ENCODE measurements at places on chromosomes 2 and 18. TPM values are rescaled to one million over a fixed set of nuclear protein-coding genes. Genes with fewer than 3 reads are reported as not detected.
A peak's percentile ranks its signal among the peaks of the same experiment; 100 is the strongest.

DNA sequence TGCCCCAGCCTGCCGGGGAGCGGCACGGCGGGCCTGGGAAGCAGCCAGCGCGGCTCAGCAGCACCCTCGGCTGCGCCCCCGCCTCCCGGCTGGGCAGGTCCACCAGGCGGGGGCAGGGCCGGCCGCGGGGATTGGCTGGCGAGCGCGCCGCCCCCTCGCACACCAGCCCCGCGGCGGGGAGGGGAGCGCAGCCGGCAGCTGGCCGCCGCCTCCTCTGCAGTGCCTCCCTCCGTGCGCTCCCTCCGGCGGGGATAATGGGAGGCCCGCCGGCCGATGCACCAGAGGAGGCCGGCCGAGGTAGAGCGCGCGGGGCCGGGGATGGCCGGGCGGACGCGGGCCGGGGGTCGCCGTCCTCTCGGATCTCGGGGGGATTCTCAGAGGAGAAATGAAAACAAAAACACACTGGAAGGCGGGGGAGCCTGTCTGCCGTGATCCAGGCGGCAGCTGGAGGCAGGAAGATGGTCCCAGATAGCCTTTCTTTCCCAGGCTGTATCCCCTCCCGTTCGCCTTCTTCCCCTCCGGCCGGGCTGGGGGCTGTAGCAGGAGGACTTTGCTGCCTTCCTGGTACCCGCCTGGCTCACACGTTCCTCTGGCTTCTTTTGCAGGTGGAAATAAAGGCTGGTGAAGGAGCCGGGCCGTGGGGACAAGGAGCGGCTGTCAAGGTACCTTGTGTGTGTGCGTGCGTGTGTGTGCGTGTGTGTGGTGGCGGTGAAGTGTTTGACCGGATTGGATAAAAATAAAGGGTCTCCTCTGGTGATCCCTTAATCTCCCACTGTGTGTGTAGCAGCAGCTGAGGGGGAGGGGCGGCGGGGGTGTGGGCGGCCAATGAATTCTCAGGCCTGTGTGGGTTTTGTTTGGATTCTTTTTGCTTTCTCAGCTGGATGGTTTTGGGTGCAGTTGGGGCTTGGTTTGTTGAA is 18.1 kb downstream of the TET3 start:
- peaks cover 16% of the 10 kb centered on the region for H3K36me3 ChIP-seq
- H3K27ac ChIP-seq = no peak overlapping the region
- H3K27me3 ChIP-seq = no peaks in the 10 kb centered on the region
- DNase-seq = peak; percentile 82

- no peak for DNase-seq
- peaks cover 13% of the 10 kb centered on the region for H3K36me3 ChIP-seq
- H3K27ac ChIP-seq = no peak overlapping the region
- H3K27me3 ChIP-seq = no peaks in the 10 kb centered on the region
- H3K4me1 ChIP-seq = peaks cover 10% of the 10 kb centered on the region
These were observed 347.6 kb upstream of the RAB12 start for GRCh38 chr18:8261651-8262091.

- H3K4me3 ChIP-seq = no peak overlapping the region
- no peak overlapping the region for H3K27ac ChIP-seq
- DNase-seq = no peak
- no peaks in the 10 kb centered on the region for H3K4me1 ChIP-seq
- H3K27me3 ChIP-seq = peaks cover 29% of the 10 kb centered on the region
These were observed 788.6 kb downstream of the SOCS6 start for GRCh38 chr18:71077451-71077850.

GRCh38 chr18:8389391-8390340 is 219.6 kb upstream of the RAB12 start:
- peak; percentile 77 for DNase-seq
- H3K36me3 ChIP-seq = peaks cover 81% of the 10 kb centered on the region
- H3K27ac ChIP-seq = peak overlapping the region; percentile 10
- H3K27me3 ChIP-seq = no peaks in the 10 kb centered on the region
- H3K4me3 ChIP-seq = no peak overlapping the region

DNA sequence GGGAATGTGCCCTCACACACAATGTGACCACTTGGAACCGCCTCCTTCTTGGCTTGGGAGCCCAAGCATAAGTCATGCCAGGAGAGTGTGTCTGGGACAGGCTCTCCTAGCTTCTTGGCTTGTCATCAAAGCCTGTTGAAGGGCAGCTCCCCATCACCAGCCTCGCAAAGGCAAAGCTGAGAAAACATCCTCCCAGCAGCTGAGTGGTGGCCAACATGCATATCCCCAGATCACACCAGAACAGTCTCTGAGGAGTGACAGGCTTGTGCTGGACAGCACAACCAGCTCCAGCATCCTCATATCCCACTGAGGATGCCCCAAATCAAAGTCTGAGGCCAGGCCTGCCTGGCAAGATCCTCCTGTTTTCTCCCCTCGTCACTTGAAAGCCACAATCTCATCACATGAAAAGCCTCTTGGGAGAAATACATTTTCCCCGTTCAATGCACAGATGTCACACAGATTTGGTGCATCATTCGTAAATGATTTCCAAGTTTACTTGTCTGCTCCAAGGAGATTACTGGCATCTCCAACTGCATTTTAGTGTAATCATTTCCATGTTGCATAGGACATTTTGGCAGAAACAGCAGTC is 269.3 kb downstream of the TTC32 start:
- peaks cover 5% of the 10 kb centered on the region for H3K4me1 ChIP-seq
- no peak overlapping the region for H3K4me3 ChIP-seq
- peaks cover 9% of the 10 kb centered on the region for H3K36me3 ChIP-seq
- DNase-seq = peak; percentile 90
- no peak overlapping the region for H3K27ac ChIP-seq

GRCh38 chr2:165390875-165391274 is 78.6 kb upstream of the CSRNP3 start:
- H3K27ac ChIP-seq = no peak overlapping the region
- H3K27me3 ChIP-seq = peaks cover 94% of the 10 kb centered on the region
- DNase-seq = no peak
- no peaks in the 10 kb centered on the region for H3K4me1 ChIP-seq

DNA sequence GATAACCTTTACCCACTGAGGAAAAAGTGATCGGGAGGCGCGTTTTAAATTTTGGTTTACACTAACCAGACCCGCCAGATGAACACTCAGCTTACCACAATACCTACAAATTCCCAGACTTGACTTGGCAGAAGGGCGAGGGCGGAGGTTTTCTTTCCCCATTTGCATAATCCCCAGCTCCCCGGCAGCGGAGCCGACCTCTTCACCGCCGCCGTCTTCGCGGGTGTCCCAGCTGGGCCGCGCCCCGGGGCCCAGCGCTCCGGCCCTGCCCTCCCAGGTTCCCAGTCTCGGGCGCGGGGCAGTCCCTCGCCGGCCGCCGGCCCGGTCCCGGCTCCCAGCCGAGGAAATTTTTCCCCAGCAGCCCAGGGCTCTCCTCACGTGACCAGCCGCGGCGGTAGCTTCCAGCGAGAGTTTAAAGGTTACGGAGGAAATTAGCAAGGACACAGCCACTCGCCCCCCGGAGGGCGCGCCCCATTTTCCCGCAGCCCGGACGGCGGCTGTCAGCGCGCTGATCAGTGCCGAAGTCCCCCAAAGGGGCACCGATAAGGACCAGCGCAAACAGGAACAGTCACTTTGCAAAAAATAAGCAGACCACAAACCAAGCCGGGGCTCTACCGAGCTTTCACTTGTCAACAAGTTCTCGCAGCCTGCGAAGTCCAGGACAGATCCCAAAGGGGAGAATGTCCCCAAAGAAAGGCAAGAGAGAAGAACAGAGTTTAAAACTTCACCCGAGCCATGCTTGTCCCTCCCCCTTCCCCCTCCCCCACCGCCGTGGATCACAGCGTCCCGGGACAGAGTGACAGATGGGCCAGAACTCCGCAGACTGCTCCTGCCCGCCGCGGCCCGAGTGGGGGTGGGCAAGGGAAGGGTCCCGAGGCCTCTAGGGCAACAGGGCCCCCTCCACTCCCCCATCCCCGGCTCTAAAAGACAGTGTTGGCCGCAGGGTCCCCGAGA is 1.3 kb upstream of the PRKCE start:
- H3K27me3 ChIP-seq = no peaks in the 10 kb centered on the region
- peak; percentile 73 for DNase-seq
- H3K36me3 ChIP-seq = no peaks in the 10 kb centered on the region
- H3K4me3 ChIP-seq = peak overlapping the region; percentile 79

GRCh38 chr2:133561045-133561852 is 7.0 kb downstream of the NCKAP5 start:
- no peaks in the 10 kb centered on the region for H3K36me3 ChIP-seq
- no peaks in the 10 kb centered on the region for H3K27me3 ChIP-seq
- no peak overlapping the region for H3K27ac ChIP-seq
- no peak overlapping the region for H3K4me3 ChIP-seq

GRCh38 chr2:239300871-239301735 is 99.7 kb downstream of the HDAC4 start:
- no peaks in the 10 kb centered on the region for H3K4me1 ChIP-seq
- no peak overlapping the region for H3K27ac ChIP-seq
- no peaks in the 10 kb centered on the region for H3K27me3 ChIP-seq

- H3K36me3 ChIP-seq = no peaks in the 10 kb centered on the region
- DNase-seq = peak; percentile 38
- no peaks in the 10 kb centered on the region for H3K27me3 ChIP-seq
- H3K4me1 ChIP-seq = peaks cover 11% of the 10 kb centered on the region
- no peak overlapping the region for H3K27ac ChIP-seq
These were observed 26.6 kb upstream of the PLB1 start for GRCh38 chr2:28469304-28469703.

- no peak overlapping the region for H3K4me3 ChIP-seq
- H3K36me3 ChIP-seq = no peaks in the 10 kb centered on the region
- peaks cover 11% of the 10 kb centered on the region for H3K4me1 ChIP-seq
- H3K27ac ChIP-seq = no peak overlapping the region
- DNase-seq = no peak
- no peaks in the 10 kb centered on the region for H3K27me3 ChIP-seq
These were observed 246.5 kb downstream of the GALR1 start for GRCh38 chr18:77495982-77496690.

GRCh38 chr2:59182249-59182648 is 941.1 kb upstream of the FANCL start:
- peak; percentile 32 for DNase-seq
- peaks cover 6% of the 10 kb centered on the region for H3K4me1 ChIP-seq
- no peak overlapping the region for H3K4me3 ChIP-seq

DNA sequence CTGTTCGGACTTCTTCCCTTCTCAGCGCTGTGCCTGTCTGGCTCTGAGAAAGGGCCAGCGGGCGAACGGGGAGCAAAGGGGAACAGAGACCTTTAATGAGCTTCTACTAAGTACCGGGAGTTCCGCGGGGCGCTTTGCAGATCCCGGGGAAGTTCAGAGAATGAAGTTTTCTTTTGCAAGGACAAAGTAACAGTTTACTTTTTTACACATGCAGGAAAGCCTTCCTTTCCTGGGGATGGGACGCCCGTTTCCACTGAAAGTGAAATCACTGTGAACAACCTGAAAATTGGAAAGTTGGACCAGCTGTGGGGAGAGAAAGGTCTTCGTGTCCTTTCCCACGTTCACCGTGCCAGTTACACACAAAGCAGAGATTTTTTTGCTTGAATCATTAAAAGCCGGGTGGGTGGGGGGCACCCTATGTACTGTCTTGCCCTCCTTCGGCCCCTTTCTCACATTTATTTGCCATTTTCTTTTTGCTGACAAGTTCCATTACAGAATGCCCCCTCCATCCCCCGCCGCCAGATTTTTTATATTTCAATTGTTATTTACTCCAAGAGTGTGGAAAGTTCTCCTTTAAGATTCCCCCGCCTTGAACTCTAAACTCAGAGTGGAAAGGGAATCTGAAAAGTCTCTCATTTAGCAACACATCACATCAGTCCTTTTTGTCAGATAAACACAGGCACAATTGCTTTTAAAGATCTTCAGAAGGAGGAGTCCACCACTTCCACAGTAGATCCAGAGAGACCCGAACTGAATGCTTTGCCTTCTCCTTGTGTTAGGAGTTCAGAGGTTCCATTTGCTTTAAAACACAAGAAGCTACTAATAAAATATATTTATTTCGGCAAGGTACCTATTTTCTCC is 1.1 kb upstream of the FN1 start:
- H3K27me3 ChIP-seq = no peaks in the 10 kb centered on the region
- H3K4me3 ChIP-seq = peak overlapping the region; percentile 78
- peaks cover under 1% of the 10 kb centered on the region for H3K36me3 ChIP-seq
- peak overlapping the region; percentile 57 for H3K27ac ChIP-seq

DNA sequence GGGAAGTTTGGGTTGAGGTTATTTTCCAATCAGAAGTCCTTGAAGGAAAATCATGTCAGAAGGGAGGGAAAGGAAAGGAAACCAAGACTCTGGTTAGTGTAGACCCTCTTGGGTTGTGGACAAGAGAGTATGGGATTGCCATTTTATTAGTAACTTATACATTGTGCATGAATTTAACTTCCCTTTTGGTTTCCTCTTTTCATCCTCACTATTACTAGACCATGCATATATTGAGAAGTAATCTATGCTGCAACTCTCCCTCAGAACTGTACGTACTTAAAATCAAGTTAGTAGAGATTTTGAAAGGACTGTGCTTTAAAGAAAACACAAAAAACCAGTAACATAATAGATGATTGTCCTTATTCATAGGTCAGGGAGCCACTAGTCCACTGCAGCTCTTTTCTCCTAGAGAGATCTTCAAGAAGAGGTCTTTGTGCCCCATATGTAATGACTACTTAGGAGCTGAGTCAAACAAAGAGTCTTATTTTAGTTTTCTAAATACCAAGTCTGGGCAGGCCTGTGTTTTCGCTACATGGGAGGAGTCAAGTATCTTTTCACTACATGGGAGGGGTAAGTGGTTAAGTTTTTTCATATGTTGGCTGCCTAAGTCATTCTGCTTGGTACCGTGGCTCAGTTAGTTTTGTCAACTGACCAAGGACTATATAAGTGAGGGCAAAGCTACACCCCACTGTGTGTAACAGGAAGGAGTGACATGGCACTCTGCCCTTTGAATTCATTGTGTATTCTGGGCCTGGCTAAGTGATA is 25.2 kb upstream of the FAM117B start:
- H3K4me1 ChIP-seq = peaks cover 10% of the 10 kb centered on the region
- H3K4me3 ChIP-seq = no peak overlapping the region
- no peaks in the 10 kb centered on the region for H3K36me3 ChIP-seq
- no peaks in the 10 kb centered on the region for H3K27me3 ChIP-seq
- peak; percentile 5 for DNase-seq

DNA sequence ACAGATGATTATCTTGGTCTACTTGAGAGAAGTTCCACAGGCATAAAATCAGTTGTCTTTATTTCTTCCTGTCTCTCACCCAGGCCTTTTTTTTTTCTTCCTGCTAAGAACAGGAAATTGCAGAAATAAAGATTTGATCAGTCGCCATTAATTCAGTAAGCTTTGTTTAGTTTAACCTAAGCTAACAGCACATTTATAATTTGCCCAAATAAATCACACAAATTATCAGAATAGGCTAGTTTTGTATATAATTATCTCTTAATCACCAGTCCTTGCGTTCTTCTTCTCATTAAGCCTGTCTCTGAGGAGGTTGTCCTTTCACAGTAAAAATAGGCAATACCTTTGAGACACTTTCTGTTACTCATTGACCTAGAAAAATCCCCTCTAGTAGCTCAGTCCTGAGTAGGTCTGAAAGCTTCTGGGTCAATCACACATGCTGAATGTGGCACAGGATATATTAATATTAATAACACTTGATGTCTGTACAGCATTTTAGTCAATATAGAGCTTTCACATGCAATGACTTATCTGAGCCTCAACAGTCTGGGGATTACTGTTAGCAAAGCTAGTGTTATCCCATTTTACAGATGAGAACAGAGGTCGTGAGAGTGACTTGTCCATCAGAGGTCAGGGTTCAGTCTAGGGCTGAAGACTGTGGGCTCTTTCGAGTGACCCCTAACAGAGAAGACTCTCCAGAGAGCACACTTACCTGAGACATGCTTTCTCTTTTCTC is 11.2 kb upstream of the STK17B start:
- H3K27me3 ChIP-seq = no peaks in the 10 kb centered on the region
- H3K4me3 ChIP-seq = no peak overlapping the region

Gene DNAJB2
- total RNA-seq = 58.2 TPM

Gene VWC2L
- not detected for total RNA-seq

Gene HRH4
- 0.10 TPM for total RNA-seq

Gene ESPNL
- total RNA-seq = not detected

Gene MSTN
- 0.09 TPM for total RNA-seq

Gene SLC30A3
- not detected for total RNA-seq

Gene CREB1
- total RNA-seq = 71.3 TPM

Gene RTP5
- not detected for total RNA-seq
